ENCODE measurements at places on chromosomes 12 and 14. TPM values are rescaled to one million over a fixed set of nuclear protein-coding genes. Genes with fewer than 3 reads are reported as not detected.

GRCh38 chr12:114245555-114245954 lies 160.4 kb downstream of the TBX5 start:
- no peak for DNase-seq

DNA sequence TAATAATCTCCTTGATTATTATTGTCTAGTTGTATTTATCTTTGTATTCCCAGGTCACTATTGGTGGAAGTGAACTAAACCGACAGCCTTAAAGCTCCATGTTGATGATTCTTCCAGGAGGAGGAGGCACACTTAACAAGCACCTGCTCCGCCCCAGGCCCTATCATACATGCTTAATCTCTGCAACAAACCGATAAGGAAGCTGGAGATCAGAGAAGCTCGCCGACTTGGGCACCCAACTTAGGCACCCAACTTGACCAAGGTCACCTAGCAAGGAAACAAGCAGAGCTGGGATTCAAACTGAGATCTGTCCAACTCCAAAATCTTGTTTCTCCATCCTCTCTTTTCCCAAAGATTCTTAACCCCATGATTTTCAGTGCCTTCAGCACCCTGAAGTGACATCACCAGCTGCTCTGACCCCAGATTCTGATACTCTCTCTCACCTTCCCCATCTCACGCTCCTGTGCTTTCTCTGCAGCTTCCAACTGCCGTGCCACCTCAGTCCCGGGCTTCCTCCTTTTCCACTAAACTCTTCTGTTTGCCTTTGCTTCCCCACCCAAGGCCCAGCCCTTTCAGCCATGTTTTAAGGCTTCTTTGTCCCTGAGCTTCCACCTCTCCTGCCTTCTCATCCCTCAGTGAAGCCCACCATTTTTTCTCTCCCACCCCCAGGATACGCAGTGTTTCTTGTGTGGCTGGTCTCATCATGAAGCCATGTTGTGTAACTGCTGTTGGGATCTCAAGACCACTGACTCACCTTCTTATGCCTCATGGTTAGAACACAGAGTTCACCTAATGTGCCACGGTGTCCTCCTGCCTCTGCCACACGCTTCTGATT lies 6.6 kb upstream of the KRT18 start:
- DNase-seq, result no peak

- DNase-seq, result no peak
These were observed 2.3 kb downstream of the ARF3 start for GRCh38 chr12:48954841-48955501.

DNA sequence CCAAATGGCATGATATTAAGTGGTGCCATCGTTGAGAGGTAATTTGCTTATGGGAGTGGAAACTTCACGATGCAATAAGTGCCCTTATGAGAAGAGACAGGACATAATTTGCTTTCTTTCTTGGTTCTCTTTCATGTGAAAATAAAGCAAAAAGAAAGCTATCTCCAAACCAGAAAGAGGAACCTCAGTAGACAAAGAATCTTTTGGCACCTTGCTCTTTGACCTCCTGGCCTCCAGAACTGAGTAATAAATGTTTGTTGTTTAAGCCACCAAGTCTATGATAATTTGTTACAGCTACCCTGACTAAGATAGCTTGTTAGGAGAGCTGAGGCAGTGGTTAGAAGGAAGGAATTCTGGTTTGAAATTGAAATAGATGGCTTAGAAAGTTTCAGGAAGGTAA lies 39.6 kb downstream of the CCER1 start:
- DNase-seq, result no peak

Gene ADCY4
- total RNA-seq, result 42.7 TPM

Gene MYF6
- total RNA-seq, result not detected

Gene SAV1
- 39.3 TPM for total RNA-seq

All from lower lobe of right lung (tissue), 2 donors.